Suprapubic skin (tissue), 4 donors: ENCODE measurements at places on chromosomes 4 and X.
A peak's percentile ranks its signal among the peaks of the same experiment; 100 is the strongest.

DNA sequence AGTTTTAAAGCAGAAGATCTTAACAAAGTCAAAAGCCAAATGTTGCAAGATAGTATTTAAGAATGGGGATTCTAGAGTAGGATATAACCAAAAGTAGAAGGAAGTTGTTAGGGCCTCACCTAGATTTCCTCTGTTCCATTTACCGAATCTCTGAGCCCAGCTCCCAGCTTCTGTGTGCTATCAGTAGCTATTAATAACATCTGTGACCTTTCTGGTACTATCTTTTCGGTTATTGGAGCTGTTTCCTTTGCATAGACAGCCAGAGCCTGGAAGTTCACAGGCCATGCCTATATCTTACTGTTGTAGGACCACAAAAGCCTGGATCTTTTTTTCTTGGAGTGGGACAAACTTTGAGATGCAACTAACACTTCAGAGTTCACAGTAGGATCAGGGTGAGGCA, 244.2 kb downstream of the PPP1R2C start:
- no peak for DNase-seq

DNA sequence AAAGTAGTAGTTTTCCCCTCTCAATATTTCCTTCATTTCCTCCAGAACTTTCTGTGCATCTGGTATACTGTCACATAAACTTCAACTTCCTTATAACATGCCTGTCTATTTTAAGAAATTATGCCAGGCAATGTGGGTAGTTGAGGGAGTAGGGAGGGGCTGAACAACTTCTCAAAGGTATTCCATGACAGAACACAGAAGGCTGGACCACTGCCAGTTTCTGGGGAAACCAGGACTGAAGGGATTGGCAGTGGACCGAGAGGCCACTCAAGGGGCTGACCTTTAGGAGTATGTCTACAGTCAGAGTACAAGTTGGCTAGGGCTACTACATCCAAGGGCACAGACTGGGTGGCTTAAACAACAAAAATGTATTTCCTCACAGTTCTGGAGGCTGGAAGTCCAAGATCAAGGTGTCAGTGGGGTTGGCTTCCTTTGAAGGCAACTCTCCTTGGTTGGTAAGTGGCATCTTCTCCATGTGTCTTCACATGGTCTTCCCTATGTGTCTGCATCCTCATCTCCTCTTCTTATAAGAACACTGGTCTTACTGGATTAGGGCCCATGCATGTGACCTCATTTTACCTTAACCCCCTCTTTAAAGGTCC, 6.9 kb downstream of the SH3RF1 start:
- no peak for DNase-seq

DNA sequence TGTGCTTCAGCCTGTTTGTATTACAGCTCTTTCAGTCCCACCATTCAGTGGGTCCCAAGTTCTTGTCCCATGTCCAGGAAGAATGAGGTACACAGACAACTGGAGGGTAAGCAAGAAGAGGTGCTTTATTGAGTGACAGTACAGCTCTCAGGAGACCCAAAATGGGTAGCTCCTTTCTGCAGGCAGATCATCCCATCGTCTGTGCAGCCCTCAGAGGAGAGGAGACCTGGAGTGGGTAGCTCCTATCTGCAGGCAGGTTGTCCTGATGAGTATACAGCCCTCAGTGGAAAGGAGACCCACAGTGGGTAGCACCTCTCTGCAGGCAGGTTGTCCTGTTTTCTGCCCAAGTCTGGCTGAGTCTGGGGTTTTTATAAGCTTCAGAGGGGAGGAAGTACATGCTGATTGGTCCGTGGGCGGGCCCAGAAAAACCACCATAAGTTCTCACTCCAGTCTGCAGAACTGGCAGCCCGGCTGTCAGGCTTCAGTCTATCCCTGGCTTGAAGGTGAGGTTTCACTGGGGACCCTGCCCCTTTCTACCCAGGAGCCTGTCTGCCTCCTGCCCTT, 18.0 kb downstream of the GRK4 start:
- no peak for DNase-seq

- no peak for DNase-seq
Observed at GRCh38 chr4:101000496-101000895, 346.8 kb downstream of the PPP3CA start.

DNA sequence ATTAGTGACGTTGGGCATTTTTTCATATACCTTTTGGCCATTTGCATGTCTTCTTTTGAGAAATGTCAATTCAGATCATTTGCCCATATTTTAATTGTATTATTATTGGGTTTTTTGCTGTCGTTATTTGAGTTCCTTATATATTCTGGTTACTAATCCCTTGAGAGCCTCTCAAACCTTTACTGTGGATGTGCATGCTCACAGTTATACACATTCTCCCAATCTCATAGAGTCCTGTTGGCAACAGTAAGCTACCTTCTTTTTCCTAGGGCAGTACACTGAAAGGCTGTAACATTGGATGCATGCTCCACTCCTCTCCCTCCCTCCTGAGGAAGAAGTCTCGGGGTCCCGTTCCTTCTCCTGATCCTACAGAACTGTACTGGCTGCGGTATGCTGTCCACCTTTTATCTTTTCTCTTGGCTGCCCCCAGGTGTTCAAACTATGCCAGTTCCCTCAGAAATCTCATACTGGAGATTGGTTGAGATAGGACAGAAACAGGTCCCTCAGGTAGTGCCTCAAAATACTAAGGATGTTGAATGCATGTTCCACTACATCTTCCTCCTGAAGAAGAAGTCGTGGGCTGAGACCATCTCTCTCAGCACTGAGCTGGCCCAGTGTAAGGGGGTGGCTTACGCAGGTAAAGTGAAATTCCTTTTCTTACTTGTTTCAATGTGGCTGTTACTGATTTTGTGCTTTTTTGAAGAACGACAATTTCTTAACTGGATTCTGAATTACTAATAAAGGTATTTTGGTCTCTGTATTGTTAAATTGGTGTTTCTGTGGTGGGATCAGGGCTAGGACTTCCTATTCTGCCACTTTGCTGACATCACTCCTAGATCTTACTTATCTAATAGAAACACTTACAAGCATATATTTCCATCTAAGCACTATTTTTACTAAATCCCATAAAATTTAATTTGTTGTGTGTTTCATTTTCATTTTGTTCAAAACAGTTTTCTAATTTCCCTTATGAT, 145.4 kb upstream of the HUWE1 start:
- no peak for DNase-seq

- DNase-seq = no peak
Observed at GRCh38 chrX:9368262-9368661, 96.6 kb upstream of the TBL1X start.

GRCh38 chr4:119498527-119498926, 130.1 kb downstream of the PDE5A start:
- DNase-seq = no peak

- DNase-seq = no peak
Observed at GRCh38 chrX:124344246-124344645, 2.1 kb upstream of the SH2D1A start.

GRCh38 chr4:1855333-1856070, 454 bp downstream of the LETM1 start:
- no peak for DNase-seq

GRCh38 chr4:23324021-23324690, 565.7 kb downstream of the PPARGC1A start:
- no peak for DNase-seq

- DNase-seq = no peak
Observed at GRCh38 chrX:130159776-130160175, 5.9 kb downstream of the AIFM1 start.

GRCh38 chr4:68175562-68176155, 46.0 kb upstream of the TMPRSS11F start:
- no peak for DNase-seq

- no peak for DNase-seq
Observed at GRCh38 chr4:48654015-48654664, 125.9 kb downstream of the FRYL start.

- no peak for DNase-seq
Observed at GRCh38 chr4:19945979-19946380, 305.7 kb upstream of the SLIT2 start.

DNA sequence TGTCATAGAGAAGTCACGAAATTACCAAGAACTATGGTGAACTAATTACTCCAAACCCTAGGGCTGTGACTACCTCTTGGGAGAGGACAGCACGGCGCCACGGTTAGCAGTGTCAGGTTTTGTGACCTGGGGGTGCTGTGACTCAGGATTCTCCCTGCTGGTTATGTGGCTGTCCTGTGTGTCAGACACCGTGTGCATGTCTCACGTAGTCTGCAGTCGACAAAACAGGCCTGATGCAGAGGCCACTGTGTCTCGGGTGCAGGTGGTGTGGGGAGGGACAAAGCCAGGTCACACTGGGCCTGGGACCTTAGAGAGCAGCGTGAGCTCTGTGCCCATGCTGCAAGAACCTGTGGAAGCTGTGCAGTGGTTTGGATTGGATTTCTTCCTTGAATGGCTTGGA, 34.1 kb downstream of the TNIP2 start:
- DNase-seq = peak; percentile 22

DNA sequence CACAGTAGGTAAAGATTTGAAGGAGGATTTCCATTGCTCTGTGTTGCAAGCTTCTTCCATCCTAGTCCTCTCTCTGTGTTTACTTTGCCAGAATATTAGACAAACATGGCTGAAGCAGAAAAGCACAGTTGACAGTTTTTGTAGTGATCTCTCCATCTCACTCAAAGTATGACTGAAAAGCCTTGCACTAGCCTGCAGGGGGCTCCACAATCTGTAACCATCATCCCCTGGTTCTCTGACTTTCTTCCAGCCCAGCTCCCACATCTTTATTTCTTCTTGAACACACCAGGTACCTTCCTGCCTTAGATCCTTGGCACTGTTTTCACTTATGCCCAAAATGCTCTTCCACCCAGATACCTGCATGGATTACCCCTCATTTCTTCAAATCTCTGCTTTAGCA, 34.1 kb upstream of the HHIP start:
- no peak for DNase-seq

DNA sequence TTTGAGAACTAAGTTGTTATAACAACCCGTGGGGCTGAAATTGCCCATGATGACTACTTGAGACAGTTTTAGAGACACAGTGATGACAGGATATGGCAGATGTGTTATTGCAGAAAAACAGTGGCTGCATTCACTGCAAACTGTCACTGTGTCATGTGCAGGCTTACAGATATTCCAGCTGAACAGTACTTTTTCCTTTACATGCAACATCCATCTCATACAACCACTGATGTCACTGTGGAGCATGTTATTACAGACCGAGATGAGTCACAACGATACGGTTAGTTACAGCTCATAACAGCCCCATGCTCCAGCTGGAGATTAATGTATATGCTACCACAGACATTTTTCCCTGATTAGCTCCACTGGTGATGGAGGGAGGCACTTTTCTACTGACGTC, 207.4 kb downstream of the TMA16 start:
- no peak for DNase-seq

DNA sequence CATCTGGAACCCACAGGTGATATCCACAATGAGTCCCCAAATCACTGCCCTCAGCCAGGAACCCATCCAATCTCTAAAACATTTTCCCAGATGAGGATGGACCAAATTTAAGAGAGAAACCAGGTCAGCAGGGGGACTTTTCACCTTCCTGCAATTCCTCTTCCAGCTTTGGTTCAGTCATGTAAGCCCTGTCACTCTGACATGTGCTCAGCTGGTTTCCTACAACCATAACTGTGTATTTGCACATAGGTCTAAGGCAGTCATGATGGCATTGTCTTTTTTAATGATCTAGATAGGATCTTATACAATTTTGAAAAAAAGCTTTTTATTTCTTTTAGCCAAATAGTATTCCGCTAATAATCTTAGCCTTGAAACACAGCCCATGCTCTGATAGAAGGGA, 6.5 kb downstream of the CXXC4 start:
- DNase-seq = no peak

DNA sequence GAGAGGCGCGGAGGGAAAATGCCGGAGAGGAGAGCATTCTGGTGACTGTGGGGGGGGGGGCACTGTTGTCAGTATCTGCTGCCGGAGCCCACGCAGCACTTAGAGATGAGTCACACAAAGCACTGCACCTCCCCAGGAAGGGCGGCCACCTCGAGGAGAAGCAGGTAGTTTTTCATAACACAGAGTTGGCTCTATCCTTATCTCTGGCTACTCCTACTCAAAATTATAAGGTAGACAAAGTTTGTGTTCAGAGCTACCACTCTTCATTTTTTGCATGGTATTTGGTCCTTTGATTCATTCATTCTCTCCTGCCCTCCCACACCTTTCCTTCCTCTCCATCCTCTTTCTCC, 76.2 kb upstream of the SCOC start:
- no peak for DNase-seq

DNA sequence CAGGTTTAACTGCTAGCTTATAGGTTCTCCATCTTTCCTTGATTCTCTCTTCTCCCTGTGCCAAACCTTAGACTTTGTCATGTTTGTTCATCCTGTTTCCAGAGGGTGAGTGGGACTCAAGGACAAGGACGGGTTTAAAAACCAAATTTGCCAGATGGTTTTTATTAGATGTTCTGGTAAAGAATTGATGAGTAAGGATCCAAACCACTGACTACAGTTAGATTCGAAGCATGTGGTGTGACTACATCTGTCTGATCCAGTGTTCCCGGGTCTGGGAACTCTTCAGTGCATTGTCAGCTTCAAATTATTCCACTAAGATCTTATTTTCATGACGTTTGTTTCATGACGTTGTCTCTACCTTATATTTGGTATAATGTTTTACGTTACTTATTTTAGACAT, 37.5 kb downstream of the MTMR1 start:
- DNase-seq = no peak

GRCh38 chrX:35251226-35251625, 308.6 kb downstream of the FAM47B start:
- no peak for DNase-seq

DNA sequence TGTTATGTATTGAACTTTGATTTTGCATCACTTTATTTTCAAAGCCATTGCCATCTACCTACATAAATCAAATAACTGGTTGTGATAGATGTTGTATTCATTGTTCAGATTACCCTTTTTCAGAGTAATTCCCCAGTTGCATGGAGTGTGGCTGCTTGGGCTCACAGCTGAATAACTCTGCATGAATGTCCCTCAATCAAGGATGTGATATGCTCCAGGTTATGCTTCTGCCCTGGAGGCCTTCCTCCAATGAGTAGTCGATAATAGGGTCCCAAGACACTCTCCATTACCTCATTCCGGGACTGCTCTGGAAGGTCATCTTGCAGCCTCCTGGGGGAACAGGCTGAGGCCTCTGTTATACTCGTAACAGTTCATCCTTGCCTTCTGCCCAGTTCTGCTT, 251.8 kb downstream of the ADGRL3 start:
- DNase-seq = no peak

GRCh38 chr4:102734591-102735385, 26.0 kb downstream of the MANBA start:
- DNase-seq = no peak

- DNase-seq = no peak
Observed at GRCh38 chrX:78573630-78574029, 85.5 kb downstream of the RTL3 start.

- DNase-seq = no peak
Observed at GRCh38 chrX:154399527-154400368, 1.6 kb downstream of the RPL10 start.
